Globus pallidus (tissue), 1 donor: ENCODE measurements at places on chromosomes 1 and 21.

DNA sequence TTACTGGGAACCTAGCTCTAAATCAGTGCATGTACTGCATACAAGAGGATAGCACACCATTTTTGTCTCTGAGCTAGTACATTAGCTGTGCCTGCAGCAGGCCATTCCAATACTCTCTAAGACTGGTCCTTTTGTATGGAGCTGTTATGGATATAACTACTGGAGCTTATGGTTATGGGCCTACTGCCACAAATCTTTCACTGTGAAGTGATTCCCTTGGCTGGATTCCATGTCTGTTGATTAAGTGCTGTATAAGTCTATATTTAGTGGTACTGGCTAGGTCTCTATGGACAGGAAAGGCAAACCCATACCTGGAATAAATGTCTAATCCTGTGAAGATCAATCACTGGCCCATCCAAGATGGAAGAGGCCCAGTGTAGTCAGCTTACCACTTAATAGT lies 12.0 kb downstream of the ZFYVE9 start:
- DNase-seq, result no peak

- no peak for DNase-seq
These were observed 2.7 kb downstream of the TMEM200B start for GRCh38 chr1:29120947-29121485.

DNA sequence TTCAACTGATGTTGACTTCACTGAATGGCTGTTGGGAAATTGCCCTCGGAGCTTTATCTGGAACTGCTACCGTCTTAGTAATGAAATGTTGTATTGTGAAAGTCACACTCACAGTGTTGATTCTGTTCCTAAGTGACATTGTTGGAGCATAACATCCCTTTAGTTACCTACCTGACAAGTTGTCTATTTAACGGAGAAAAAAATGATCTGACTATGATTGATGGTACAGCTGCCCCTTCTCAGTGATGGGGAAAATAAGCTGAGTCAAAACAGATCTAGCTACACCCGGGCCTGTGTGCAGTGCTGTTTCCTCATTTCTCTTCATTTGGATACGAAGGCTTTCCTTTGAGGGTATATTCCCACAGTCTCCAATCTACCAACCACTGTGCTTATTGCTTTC lies 472.3 kb upstream of the BRINP3 start:
- DNase-seq, result no peak

GRCh38 chr1:214219902-214220301 lies 61.1 kb upstream of the SMYD2 start:
- DNase-seq, result no peak

DNA sequence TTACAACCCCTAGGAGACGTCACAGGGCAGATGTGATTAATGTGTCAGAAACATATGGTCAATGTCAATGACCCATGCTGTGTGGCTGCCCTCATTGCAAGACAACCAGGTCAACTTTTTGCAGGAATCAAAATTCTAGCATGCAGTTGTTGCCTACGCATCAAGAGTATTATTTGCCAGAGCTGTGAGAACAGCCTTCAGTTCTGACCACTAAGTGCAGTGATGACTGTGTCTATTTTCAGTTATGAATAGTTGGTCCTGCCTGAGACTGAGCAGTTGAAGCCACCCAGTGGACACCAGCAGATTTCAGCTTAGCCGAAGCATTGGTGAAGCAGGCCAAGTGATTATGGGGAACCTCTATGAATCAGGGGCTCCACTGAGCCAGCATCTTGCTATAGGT lies 47.3 kb downstream of the LYPLAL1 start:
- no peak for DNase-seq

DNA sequence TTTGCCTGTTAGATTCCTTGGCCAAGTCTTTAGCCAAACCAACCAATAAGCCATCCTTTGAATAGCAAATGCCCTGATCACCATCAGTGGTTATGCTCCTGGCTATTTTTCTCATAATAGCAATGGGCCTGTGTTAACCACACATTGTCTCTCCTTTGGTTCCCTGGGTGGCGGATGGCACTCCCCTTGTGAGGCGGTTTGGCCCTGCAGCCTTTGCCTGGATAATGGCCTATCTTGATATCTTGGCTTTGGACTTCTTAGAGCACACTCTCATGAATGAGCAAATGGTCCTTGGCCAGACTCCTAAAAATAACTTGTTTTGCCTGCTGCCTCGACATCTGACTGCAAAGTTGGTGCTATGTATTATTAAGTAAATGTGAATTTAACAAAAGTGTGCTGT lies 22.4 kb upstream of the ZBTB18 start:
- no peak for DNase-seq

DNA sequence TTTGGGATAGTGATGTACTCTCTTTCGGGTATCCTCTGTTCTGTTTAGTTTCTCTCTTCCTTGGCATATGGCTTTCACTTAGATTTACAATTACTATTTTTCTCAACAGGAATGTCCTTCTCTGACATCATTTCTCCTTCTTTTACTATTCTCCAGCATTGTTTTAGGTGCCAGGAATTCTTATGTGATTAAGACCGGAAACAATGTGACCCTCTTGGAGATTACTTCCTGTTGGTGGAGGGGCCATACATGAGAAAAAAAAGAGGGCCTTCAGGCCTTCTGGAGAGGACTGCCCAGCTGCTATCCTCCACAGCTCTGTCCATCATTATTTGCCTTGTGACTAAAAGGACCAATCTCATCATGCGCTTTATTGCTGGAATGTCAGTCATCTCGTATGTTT lies 50.4 kb upstream of the ADAMTS5 start:
- no peak for DNase-seq

- DNase-seq, result no peak
These were observed 10.6 kb downstream of the EDN2 start for GRCh38 chr1:41473738-41474362.

DNA sequence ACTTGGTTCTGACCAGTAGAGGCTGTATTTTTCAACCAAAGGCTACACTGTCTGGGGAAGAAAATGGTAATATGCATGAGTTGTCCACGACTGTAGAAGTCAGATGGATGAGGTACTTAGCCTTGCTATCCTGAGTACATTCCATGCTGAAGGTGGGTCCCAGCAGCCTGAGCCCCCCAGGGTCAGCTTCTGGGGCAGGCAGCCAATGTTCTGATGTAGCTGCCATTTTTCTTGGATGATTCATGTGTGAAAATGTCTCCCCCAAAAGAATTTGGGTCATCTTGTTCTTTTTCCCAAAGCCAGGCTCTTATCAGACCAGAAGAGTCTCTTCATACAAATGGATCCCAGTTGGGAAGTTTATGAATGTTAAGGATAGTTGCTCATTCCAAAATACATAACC lies 172.2 kb upstream of the UBE2U start:
- DNase-seq, result no peak

GRCh38 chr1:42924851-42925760 lies 33.6 kb downstream of the SLC2A1 start:
- DNase-seq, result no peak

- DNase-seq, result no peak
These were observed 32.4 kb upstream of the BSDC1 start for GRCh38 chr1:32426489-32427255.

- DNase-seq, result peak; percentile 63
These were observed 3.5 kb upstream of the BCAN start for GRCh38 chr1:156638189-156638985.

GRCh38 chr1:45359882-45360513 lies 19.8 kb upstream of the MUTYH start:
- peak; percentile 83 for DNase-seq

DNA sequence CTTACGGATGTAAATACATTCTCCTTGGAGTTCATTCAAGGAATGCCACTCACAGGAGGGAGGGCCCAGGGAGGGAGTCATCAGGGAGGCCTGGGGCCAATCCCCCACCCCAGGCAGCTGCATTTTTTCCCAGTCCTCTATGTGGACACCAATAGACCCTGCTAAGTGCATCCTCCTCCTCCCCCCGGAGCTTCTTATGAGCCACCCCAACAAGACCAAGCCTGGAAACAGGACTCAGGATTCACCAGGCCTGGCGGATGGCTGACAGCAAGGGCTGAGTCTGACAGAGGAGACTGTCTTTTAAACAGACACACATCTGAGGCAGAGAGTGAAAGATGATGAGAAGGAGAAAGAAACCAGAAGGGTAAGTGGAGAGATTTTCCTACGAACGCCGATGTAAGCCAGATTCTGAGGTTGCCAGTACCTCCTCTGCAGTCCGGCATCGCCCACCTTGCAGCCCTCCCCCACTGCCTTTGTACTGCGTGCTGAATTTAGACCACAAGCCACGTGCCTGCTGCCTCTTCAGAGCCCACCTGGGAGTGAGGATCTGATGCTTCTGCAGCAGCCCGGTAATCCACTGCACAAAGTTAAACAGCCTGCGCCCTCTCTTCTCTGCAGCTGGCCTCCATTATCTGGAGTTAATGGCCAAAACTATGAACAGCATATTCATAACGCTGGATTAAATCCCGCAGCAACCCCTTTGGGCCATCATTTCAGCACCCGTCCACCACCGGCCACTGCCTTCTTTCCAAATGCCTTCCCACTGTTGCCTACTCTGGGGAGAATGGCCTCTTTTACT lies 17.6 kb upstream of the SFPQ start:
- DNase-seq, result no peak

DNA sequence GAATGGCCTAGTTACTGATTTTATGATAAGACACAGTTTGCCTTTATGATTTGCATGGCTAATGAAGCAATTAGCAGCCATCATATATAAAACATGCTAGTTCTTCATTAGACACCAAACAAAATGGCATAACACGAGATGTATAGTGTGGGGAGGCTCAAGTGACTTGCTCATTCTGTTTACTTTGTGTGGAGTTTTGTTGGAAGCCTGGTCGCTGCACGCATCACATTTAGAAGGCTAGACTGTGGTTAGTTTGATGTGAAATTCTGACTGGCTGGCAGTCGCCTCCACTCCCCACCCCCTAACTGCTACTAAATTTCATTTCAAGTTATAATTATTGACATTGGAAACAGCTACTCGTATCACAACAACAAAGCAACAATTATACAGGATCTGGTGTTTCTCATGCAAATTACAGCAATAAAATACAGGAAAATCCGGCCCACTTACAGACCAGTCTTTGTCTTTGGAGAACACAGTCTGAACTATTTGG lies 356.1 kb downstream of the LMO4 start:
- peak; percentile 26 for DNase-seq

DNA sequence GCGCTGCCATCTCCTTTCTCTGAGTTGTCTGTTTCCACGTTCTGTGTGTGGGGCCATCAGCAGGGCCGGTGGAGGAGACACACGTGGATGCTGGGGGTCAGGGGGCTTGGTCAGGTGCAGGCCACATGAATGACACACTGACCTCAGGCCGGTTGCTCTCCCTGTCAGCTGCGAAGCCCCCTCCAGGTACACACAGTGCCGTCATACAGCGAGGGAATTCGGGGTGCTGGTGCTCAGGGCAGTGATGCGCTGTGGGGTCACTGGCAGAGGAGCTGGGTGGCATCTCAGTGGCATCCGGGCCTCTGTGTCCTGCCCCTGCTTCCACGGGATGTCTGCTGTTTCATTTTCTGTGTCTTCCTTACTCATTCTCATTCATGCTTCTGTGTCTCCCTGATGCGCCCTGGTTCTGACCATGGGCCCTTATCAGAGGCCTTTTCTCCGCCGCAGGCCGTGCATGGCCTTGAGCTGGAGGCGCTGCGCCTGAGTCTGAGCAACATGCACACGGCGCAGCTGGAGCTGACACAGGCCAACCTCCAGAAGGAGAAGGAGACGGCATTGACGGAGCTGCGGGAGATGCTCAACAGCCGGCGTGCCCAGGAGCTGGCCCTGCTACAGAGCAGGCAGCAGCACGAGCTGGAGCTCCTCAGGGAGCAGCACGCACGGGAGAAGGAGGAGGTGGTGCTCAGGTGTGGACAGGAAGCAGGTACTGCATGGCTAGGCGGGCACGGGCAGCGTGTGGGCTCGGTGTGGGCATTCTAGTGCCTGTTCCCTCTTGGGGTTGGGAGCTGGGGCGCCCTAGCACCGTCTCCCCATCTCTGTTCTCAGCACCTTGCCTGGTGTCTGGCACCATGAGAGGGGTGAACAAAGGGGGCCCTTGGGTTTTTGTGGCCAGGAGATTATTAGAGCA lies 22.6 kb downstream of the PCNT start:
- no peak for DNase-seq

DNA sequence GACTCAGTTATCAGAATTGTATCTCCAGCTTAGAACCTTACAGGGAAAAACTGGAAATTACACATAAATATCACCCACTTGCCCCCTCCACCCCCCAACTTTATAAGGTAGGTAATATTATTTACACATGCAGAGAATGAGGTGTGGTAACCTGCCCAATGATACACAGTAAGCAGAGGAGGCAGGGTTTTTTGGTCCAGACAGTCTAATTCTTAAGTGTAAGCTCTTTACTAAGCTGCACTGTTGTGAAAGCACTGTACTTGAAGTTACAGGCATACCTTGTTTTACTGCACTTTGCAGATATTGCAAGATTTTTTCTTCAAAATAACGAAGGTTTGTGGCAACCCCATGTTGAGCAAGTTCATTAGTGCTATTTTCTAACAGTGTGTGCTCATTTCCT lies 24.8 kb upstream of the MYOCOS start:
- DNase-seq, result no peak
